Fibroblast of skin of right biceps (primary cell): ENCODE measurements at places on chromosomes 4 and X.
A peak's percentile ranks its signal among the peaks of the same experiment; 100 is the strongest.

DNA sequence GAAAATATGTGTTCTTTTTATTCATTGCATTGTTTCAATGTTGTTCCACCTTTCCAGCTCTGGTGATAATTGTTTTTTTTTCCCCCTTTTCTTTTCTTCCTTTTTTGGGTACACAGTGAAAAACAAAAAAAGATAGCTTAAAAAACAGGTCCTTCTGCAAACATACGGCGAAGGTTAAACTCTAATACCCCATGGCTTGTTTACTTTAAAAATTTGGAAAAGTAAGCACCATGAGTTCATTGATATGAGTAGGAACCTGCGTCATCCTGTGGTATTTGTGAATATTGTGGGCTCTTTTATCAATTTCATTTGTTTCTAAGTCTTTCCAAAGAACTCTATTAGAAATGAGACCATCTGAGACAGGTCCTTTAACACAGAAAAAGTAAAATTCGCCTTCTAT lies 123.5 kb downstream of the CHRNA9 start:
- no peak for DNase-seq

GRCh38 chr4:16207409-16207808 lies 18.9 kb downstream of the TAPT1 start:
- no peak for DNase-seq

GRCh38 chr4:24978291-24979075 lies 52.3 kb downstream of the LGI2 start:
- DNase-seq: no peak

GRCh38 chr4:89724716-89725115 lies 112.2 kb downstream of the SNCA start:
- DNase-seq: peak; percentile 90

DNA sequence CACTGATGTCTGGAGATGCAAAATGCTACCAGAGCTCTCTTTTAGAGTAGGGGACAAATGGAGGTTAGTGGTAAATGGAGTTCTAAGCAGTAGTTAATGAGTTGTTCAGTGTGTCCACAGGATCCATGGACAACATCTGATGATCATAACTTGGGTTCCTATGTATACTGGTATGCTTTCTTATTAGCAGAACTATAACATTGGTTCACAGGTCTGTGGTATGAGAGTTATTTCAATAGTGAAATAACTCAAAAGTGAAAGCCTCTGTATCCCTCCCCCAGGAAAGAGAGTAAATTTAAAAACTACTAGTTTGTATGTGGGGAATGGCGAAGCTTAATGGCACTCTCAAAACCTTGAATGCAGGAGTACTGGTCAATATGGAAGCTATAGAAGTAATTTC lies 363.5 kb upstream of the EMCN start:
- DNase-seq: no peak

DNA sequence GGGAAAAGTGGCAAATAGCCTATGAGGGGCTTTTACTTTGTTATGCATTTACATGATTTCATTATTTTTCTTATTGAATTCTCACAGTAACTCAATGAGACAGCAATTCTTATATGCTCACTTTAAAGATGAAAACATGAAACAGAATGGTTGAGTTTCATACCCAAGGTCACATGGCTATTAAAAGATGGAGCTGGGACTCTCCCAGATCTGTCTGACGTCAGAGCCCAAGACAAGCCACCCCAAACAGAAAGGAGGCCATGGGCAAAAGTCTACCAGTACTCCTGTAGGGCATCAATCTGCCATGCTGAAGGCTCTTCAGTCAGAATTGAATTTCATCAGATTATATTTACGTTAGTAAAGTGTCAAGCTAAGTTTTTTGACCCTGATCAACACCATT lies 13.2 kb downstream of the HSD17B11 start:
- DNase-seq: no peak

DNA sequence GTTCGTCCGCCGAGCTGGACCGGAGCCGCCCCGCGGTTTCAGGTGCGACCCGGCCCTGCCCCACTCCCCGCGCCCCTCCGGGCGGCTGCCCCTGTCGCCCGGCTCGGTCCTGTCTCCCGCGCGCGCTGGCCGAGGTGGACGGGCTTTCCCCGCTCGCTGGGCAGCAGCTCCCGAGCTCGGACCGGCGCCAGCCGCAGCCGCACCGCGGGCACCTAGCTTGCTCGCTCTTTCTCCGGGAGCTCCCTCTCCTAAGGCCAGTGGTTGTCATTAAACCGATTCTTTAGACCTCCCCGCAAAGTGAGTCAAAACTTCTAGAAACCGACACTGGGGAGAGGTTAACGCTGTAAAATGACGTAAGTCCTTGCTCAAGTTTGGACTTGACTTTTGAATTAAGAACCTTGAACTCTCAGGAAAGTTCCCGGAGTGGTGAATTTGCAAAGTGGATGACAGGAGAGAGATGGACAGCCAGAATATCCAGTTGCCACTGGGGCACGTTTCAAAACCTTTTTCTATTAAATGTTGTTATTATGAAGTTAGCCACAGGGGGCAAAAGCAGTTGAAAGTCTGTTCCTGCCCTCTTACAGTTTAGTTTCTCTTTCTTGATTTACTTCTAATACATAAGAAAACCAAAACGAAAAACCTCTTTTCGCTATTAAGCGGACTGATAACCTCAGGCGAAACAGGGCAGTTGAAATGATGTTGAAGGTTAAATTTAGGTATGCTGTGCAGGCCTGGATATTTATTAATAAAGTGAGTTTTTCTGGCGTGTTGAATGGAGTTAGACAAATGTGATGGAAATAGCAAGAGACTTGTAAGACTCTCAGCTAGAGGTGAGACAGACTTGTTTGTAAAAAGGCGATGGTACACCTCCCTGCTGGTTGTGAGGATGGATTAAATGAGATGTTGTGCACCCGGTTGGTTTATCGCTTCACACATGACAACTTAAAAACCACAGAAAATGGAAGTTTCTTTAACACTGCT lies 847 bp downstream of the PI4K2B start:
- DNase-seq: peak; percentile 80

- peak; percentile 52 for DNase-seq
Measured at GRCh38 chr4:13893211-13893610, 265.7 kb upstream of the BOD1L1 start.

DNA sequence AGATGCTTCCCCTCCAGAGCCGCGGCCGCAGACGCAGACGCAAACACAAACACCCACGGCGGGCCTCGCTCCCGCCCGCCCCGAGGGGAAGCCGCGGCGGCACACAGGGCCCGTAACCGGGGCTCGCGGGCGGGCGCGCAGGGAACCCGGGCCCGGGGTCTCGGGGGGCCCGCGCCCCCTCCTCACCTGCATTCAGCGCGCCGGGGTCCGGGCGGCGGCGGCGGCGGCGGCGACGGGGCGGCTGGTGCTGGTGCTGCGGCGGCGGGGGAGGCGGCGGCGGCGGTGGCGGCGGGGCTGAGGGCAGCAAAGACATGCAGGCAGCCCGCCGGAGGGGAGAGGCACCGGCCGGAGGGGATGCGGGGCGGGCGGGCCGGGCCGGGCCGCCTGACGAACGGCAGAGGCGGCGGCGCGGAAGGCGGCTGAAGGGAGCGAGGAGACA lies 255 bp upstream of the CNOT6L start:
- DNase-seq: peak; percentile 10

DNA sequence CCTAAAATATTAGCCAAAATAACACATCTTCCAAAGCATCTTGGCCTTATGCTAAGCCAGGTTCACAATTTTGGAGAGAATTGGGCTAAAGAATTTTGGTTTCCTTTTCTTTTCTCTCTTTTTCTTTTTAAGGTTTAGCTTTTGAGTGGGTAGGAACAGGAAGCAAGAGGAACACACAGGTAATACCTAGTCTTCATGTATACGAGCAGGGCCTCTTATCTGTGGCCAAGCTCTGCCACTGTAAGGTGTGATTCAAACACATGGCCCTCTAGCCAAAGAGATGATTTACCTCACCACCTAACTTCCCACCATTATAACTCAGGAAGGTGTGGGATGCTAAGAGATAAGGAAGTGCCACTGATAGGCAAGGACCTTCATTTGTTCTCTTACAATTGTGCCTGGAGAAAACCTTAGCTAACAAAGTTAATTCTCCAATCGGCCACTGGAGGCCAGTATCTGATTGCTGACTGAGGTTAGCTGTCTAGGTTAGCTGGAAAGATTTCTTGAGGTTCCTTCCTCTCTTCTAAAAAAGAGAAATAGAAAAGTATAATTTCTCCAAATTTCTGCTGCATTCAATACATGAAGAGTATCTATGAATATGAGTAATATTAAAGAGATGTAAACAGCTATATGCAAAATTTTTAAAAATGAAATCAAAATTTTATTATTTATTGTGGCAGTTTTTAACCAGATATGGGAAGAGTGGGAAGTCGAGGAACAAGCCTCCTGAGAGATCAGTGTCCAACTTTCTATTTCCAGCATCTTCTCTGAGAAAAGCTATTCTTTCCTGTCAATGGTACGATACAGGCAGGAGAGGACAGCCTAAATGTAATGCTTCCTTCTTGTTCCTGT lies 30.1 kb upstream of the BBS7 start:
- peak; percentile 58 for DNase-seq

DNA sequence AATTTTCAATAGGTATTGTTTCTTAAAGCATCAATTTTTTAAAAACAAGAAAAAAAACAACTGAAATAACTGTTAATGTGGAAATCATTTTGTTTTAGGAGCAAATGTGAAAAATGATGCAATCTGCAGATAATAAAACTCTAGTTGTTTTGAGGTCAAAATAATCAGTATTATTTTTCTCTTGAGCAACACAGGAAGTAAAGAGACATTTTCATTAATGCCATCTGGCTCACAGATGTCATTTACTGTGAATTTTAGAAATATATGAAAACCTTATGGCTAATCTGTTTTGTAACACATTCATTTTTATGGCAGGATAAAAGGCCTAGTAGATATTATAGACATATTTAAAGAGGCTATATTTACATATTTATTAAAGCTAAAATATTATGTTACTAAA lies 141.6 kb downstream of the PCDH18 start:
- DNase-seq: peak; percentile 61

- peak; percentile 67 for DNase-seq
Measured at GRCh38 chr4:85028910-85029309, 62.4 kb upstream of the WDFY3 start.

DNA sequence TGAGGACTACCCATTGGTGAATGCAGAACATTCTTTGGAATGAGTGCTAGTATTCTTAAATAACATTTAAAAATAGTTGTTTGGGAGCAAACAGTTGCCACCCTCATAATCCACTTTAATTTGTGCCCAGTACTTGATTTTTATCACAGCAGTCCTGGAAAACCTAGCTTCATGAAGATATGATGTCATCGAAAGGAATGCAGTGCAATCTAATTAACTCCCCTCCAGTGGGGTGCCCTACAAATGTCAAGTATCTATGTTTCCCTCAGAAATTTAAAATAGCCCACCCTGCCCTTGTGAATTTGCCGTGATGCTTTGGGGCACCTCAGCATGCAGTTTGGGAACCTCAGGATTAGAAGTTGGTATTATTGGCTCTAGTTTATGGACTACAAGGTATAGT lies 5.4 kb downstream of the RAB9A start:
- peak; percentile 12 for DNase-seq

- DNase-seq: no peak
Measured at GRCh38 chrX:112844250-112844649, 3.6 kb upstream of the AMOT start.

- no peak for DNase-seq
Measured at GRCh38 chr4:114321366-114321765, 277.2 kb upstream of the UGT8 start.

- DNase-seq: no peak
Measured at GRCh38 chr4:92064574-92064973, 239.2 kb upstream of the GRID2 start.

GRCh38 chr4:151324752-151325110 lies 674 bp downstream of the SH3D19 start:
- peak; percentile 49 for DNase-seq

DNA sequence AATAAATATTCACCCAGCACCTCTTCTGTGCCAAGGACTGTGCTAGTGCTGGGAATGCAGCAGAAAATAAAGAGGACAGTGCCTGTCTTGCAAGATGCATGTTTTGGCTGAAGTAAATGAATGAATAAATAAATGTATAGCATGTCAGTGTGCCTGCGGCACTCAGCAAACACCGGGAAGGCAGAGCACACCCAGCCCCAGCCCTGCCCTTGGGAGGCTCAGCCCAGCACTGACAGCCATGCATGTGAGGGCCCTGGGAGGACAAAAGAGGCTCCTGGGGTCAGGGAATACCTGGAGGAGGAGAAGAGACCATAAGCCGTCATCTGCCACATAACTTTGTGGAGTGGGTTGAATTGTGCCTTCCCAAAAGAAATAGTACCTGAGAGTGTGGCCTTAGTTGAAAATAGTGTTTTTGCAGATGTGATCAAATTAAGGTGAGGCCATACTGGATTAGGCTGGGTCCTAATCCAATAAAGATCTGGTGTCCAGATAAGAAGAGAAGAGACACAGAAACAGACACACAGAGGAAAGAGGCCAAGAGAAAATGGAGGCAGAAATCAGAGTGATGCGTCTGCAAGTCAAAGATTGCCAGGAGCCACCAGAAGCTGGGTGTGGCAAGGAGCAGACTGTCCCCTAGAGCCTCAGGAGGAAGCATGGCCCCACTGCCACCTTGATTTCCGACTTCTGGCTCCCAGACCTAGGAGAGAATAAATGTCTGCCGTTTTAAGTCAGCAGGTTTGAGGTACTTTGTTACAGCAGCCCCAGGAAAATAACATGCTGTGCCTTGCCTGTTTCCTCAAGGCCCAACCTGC lies 16.3 kb downstream of the C4orf50 start:
- DNase-seq: no peak

GRCh38 chrX:149962859-149963757 lies 24.8 kb upstream of the EOLA2 start:
- DNase-seq: peak; percentile 69

DNA sequence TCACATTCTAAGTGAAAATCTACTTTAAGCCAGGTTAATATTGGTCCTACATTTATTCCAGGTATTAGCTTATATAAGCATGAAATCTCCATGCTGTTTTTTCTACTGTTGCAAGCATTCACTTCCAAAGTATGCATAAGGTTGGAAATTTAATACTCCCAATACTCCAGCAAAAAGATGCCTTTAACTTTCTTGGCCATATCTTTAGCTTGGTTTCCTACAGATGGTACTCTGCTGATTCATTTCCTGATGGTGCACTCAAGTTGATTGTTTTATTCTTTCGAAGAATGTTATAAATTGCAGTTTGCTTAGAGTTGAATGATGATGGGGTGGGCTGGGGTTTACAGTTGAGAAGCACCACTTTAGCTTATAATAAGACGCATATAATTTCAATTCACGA lies 330.2 kb downstream of the PTTG2 start:
- DNase-seq: peak; percentile 66

DNA sequence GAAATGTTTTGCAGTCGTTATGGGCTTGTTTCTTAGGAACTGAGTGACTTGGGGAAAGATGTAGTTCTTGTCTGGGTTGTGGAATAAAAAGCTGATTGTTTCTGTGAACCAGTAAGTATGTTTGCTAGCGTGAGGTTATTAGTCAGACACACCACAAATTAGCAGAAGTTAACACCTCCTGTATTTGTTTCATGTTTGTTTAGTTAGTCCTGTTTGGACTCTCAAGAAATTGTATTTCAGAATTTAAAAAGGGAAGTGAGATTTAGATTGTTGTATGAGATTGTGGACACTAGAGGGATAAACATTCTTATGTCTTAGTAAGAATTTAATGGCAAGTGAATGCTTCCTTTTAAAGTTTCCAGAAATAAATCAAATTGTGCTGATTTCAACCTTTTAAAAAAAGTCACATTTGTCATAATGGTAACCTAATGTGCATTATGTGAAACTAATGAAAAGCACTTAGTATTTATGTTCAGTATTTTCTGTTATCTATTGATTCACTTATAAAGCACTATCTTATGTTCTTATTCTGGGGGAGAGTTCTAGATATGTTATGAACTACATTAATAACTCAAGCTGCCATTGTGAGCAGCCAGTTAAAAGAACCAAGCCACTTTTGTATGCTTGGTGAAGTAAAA lies 25.6 kb downstream of the ATP10D start:
- DNase-seq: no peak

- no peak for DNase-seq
Measured at GRCh38 chr4:128862608-128863311, 53.3 kb downstream of the JADE1 start.
